ENCODE measurements at places on chromosomes 1 and 21.

- DNase-seq, result peak; percentile 8
Measured at GRCh38 chr1:69737527-69738185, 169.9 kb downstream of the LRRC7 start.

DNA sequence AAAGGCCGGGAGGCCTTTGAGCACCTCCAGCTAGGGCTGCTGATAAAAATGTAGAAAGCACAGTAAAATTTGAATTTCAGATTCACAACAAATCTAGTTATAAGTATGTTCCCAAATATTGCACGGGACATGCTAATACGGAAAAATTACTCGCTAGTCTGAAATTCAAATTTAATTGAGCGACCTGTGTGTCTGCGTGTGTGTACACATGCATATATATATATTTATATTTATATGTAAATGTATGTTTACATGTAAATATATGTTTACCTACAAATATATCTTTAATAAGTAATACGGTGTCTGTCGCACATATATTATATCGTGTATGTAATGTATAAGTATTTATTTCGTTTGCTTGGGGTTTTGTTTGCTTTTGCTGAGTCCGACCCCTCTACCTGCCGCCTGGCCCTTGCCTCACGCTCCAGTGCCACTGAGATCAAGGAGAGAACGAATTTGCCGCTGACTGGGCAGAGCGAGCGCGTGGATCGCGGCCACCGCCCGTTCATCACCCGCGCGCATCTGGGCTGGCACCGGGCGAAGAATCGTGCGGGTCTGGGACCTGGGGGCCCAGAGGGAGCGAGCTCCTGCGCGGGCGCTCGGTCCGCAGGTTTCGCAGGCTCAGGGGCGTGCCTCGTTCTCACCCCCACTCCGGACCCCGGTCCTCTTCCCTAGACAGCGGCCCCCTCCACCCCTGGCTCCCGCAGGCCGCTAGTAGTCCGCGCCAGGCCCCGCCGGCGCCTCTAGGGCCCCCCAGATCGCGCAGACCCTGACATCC, 534 bp upstream of the WRAP73 start:
- no peak for DNase-seq

- no peak for DNase-seq
Measured at GRCh38 chr1:7644961-7645750, 125.9 kb upstream of the VAMP3 start.

GRCh38 chr1:157695417-157695816, 5.2 kb downstream of the FCRL3 start:
- DNase-seq, result no peak

DNA sequence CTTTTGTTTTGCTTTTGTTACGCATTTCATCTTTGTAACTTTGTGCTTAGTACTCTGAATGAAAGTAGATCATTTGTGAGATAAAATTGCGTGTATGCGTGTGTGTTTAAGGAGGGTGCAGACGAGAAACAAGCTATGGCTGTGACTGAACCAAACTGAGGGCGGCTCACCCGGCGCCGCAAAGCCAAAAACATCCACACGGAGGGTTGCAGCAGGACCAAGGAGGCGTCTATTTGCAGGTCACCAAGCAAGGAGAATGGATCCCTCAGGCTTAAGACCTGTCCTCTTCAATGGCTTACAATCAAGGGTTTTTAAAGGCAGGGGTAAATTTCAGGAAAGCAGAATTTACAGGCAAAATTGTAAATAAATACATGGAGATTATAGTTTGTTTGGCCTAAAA, 12.8 kb downstream of the GCSAML start:
- DNase-seq, result no peak

DNA sequence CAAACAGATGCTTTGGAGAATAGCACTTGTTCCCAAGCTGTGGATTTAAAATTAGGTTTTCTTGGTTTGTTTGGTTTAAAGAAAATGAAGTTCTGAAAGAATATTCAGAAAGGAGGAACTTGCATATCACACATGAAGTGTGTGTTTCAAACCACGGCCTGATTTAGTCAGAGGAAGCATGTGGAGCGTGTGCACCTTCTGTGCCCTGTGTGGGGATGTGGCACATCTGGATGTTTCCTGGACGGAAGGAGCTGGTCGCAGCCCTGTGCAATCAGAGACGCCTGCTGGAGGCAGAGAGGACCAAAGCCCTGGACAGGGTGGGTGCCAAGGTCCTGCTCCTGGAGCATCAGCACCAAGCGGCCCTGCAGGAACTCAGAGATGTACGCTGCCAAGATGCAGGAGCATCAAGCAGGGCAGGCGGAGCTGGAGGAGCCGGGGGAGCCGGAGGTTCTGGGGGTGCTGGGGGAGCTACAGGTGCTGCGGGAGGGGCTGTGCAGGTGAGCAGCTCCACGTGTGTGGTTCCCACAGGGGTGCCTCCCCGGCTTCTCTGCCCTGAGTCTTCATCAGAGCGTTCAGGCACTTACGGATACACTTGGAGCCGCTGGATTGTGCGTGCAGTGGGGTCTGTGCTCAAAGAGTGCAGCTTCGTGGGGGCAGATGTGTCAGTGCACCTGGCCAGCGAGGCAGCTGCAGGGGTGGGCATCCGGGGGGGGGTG, 45.7 kb downstream of the PCNT start:
- DNase-seq, result no peak

DNA sequence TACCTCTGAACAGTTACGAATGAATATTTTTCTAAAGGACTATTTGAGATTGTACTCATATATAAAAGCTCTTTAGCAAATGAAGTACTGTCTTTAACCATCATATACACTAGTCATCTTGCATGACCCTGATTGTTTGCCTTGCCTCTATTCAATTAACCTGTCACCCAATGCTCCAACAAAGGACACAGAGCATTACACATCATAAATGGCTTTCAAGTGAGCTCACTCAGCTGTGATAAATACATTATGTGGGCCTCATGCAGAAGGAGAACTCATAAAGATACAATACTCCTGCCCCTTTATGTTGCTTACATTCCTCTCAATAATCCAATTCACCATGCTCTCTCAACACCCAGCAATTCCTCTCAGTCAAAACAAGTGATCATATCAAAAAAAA, 993.0 kb upstream of the PRMT6 start:
- DNase-seq, result peak; percentile 82

DNA sequence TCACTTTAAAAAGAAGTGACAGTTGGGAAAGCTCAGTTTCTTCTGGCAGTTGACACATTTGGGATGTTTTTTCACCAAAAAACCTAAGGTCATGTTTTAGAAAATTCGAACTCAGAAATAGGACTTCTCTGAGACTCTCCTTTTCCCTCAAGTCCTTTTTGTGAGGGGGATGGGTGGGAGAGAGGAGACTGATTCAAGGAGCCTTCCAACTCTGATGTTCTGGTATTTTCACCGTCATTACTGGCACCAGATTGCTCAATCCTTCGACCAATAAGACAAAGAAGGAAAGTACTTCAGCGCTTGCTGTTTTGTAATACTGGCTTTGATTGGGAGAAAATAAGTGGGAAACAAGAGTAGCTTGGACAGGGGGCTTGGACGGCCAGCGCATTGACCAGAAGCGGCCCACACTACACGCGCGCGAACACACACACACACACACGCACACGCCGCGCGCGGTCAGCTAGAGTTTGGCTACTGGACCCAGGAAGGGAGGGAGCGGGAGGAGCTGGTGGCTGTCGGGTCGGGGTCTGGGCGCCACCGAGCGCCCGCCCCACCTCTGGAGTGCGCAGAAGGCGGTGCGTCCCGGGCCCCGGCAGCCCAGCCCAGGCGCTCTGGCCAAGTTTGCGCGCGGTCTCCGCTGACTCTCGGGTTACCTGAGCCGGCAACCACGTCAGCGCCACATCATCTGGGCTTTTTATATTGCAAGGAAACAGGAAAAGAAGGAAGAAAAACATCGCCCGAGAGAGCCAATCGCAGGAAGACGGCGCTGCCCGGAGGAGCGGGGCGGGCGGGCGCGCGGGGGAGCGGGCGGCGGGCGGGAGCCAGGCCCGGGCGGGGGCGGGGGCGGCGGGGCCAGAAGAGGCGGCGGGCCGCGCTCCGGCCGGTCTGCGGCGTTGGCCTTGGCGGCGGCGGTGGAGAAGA, at the start of gene KCNK1:
Gene KCNK1, plus strand, starts transcription at position 855 of the 921 bp plus-strand sequence. Its CDS starts 66 bp downstream, at position 921.
- DNase-seq, result no peak

DNA sequence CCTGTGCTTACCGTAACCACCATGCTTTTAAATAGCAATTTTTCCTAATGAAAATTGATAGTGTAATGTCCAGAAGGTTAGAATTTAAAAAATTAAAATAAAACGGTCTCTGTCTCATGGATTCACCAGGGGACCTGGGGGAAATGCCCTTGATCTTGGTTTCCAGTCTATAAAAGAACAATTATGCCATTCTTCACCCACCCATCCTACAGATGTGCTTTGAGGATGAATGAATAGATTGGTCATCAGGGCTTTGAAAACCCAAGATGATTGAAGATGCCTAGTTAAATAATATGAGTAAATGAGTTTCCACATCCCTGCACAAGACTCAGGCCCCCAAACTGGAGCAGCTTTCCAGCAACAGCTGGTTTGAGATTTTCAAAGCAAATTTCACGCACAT, 38.7 kb downstream of the CNN3 start:
- DNase-seq, result no peak

- no peak for DNase-seq
Measured at GRCh38 chr1:84851839-84852238, 41.2 kb downstream of the LPAR3 start.

DNA sequence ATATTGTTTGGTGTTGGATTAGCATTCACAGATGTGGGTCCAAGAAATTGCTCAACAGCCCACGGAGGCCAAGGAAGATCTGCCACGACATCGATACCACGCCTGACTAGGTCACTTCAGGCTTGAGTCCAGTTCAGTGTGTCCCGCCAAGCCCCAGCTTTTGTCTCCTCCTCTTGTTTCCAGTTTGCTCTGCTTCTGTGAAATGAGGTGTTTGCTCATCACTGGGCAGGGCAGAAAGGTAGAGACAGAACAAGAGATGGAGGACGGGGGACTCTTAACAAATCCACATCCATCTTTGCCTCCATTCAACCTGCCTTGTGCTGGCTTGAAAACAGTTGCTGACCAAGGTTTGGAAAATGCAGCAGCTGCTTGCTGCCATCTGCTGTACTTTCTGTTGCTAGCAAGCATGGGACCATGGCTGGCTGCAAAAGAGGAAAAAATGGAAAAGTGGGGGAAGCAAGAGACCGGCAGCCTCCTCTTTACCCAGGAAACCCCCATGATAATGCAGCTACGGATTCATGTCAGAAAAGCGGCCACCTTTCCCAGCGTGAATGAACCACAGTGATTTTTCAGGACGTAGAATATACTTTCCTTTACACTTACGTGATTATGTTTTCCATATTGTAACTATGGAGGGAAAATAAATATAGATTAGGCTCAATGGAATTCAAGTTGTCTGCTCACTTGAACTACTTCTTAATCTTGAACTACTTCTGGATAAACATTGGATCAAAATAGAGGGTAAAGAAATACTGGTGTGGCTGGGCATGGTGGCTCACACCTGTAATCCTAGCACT, 80.2 kb upstream of the GREM2 start:
- DNase-seq, result no peak

DNA sequence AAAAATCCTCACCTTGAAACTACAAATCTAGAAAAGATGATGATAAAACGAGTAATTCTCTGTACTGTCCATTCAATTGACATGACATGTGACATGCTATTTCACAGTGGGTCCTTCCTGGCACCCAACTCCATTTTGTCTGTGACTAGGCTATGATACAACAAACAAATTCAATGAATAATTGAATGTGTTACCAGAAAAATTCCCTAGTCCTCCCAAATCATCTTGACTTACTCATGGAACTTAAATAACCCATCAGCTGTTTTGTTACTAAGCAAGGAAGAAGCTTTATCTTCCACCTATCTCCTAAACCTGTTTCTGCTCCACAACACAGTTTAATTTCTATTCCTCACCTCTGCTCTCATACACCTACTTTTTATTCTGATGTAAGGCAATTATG, 30.4 kb downstream of the B3GALNT2 start:
- DNase-seq, result no peak

DNA sequence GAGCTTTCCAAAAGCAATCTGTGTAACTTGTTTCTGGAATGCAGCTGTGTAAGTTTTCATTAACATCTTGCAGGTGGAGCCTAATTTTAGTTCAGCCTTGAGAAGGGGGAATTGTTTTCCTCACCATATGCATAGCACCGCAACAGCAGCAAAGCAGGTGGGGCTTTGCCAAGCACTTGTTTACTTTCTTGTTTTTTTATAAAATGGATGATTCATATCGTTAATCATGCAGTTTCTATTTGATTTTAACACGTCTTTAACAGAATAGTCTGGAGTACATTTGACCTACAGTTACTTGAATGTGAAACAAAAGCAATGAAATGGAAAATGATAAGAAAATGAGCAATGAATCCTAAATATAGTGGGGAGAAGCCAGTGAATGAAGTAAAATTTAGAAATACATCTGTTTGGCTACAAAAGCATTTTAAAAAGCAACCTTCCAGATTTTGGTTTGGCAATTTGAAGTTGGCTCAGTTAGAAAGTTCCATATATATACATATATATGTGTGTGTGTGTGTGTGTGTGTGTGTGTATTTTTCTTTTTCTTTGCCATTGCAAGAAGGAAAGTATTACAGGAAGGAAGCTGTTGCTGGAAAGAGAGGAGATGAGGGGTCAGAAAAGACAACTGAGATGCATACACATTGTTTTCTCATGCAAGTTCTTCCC, 119.0 kb upstream of the ADGRL2 start:
- no peak for DNase-seq

GRCh38 chr1:227912866-227913265, 34.9 kb downstream of the WNT9A start:
- DNase-seq, result no peak

- peak; percentile 29 for DNase-seq
Measured at GRCh38 chr1:224182057-224182865, 779 bp upstream of the DEGS1 start.

DNA sequence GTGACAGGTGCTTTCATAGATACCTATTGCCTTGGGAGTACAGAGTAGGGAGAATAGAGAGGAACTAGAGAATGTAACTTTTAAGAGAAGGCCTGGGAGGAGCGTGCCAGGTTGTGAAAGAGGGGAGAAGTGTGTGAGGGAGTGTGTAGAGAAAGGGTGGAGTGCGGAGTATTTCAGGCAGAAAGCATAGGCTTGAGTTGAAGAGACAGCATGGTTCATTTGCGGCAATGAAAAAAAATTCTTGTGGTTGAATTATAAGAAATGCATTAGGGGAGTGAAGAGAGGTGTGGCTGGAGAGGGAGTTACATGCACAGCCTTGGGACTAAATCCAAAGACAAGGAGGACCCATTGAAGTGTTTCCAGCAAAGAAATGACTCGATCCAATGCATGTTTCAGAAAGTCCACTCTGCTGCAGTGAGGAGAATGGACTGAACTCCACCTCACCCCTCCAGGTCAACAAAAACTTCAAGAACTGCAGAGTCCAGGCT, 81.7 kb upstream of the ADAM30 start:
- no peak for DNase-seq
